Bladder microvascular endothelial cell (primary cell): ENCODE measurements at places on chromosomes 4 and X. TPM values are rescaled to one million over a fixed set of nuclear protein-coding genes. Genes with fewer than 3 reads are reported as not detected.

The IBSP gene
- not detected in 2 replicates for total RNA-seq

The WNK3 gene
- total RNA-seq: 0.32 and 0.94 TPM in 2 replicates

The SERTM2 gene
- not detected in 2 replicates for total RNA-seq

The CHRDL1 gene
- total RNA-seq: not detected in 2 replicates

The ADGRL3 gene
- under 0.01 and 4.5 TPM in 2 replicates for total RNA-seq

The BMX gene
- total RNA-seq: 58.3 and 172 TPM in 2 replicates

The RAB41 gene
- not detected in 2 replicates for total RNA-seq

The FAM47E gene
- total RNA-seq: 0.38 TPM in 1 of 2 replicates, not detected in the other

The BEND2 gene
- not detected in 2 replicates for total RNA-seq

The ETFDH gene
- total RNA-seq: 13.1 and 21.3 TPM in 2 replicates

The ARHGAP24 gene
- 36.8 and 41.6 TPM in 2 replicates for total RNA-seq

The ANOS1 gene
- total RNA-seq: 0.32 and 2.0 TPM in 2 replicates

The VCX3B gene
- not detected in 2 replicates for total RNA-seq
